ENCODE measurements at places on chromosomes 5 and 9.

DNA sequence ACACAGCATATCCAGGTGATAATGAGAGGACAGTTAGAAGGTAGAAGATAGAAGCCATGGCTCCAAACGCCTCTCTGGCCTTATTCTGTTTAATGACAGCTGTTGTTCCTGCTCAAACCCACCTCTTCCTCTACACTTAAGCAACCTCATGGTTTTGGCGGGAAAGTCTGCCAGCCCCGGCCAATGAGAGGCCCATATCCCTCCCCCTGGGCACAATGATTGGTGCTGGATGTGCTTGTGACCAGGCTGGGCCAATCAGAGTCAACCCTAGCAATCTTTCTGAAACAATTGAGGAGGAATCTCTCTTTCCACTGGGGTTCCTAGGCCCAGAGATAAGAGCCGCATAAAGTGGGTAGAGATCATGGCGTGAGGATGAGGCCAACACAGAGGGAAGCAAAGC, 4.8 kb upstream of the GFI1B start:
- DNase-seq: no peak

DNA sequence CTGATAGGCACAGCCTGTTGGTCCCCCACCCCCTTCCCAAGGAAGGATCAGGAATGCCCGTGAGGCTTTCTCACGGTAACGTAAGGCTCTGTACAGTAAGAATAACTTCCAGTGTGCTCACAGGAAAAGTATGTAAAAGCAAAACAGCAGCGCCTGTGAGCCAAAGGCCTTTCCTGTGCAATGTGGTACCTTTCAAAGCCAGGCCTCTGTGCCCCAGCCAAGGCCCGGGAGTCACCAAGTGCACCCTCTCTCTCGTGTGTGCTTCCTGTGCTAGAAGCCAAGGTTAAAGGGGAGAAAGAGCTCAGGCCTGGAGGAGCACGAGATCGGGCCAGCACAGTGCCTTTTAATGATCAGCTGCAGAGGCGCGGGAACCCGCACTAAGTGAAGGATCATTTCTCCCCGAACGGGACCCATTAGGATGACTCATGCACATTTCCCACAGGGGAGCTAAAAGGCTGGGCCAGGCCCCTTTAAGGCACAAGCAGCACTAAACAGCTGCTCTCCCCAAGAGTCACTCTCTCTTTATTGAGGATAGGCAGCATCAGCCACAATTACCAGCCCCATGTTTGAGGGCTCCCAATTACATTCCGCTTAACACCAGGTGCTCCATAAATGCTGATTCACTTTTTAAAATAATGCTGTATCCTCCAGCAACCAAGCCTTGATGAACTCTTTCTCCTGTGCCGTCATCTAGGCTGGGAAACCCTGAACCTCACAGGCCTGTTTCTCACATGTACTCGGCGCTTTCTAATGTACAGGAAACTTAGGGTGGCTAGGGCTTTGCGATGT, 42.8 kb downstream of the SHB start:
- no peak for DNase-seq

DNA sequence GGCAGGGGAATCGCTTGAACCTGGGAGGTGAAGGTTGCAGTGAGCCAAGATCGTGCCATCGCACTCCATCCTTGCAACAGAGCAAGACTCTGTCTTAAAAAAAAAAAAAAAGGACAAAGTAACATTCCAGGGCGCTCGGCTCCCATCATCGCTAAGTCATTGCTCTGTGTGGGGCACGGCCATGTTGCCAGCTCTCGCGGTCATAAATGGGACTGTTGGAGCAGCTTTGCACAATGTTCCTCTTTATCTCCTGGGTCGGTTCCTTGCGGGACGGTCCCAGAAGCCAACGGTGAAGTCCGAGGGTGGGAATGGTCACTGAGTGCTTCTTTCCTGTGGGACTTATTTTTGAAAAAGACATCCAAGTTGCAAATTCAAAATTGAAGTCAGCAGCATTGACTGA, 65.5 kb downstream of the HMCN2 start:
- DNase-seq: no peak

- no peak for DNase-seq
These were observed 356.9 kb downstream of the SLIT3 start for GRCh38 chr5:168944004-168944403.

- DNase-seq: no peak
These were observed 23.6 kb upstream of the SARDH start for GRCh38 chr9:133761641-133762248.

- no peak for DNase-seq
These were observed 33.0 kb upstream of the CCDC112 start for GRCh38 chr5:115329475-115329874.

- no peak for DNase-seq
These were observed 1.7 kb upstream of the CNTRL start for GRCh38 chr9:121073038-121073437.

GRCh38 chr5:59766427-59767210, 126.9 kb downstream of the PDE4D start:
- no peak for DNase-seq

DNA sequence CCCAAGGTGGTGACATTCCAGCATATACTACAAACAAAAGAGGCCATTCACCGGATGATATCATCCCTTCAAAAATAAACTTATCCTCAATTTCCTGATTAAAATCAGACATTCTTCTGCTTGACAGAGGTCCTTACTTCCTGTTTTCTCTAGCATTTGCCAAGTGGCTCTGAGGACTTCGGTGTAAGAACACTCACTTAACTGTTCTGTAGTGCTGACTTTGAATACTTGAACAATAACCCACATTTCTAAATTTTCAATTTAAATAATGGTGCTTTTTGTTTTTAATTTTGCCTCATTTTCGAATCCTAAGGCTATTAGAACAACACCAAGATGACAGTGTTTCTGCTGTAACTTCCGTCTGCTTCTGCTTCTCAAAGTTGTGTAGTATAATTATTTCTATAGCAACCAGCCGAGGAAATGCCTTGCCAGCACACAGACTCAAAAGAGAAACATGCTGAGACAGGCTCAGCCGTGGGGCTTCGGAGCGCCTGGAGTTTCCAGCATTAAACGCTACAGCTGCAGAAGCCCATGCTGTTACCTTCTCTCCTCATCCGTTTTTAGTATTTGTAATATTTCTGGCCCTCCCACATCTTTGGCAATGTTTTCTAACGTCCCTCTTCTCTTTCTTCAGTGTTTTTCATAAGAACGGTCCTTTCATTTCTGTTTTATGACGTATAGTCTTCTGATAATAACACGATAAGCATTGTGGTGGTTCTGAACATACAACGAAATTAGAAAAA, 19.5 kb upstream of the ANXA1 start:
- DNase-seq: peak; percentile 72

GRCh38 chr5:85906460-85906859, 711.3 kb upstream of the COX7C start:
- no peak for DNase-seq

Data from effector memory CD8-positive, alpha-beta T cell (primary cell).